GOT3 (cell line): ENCODE measurements at places on chromosomes 7 and 10.

DNA sequence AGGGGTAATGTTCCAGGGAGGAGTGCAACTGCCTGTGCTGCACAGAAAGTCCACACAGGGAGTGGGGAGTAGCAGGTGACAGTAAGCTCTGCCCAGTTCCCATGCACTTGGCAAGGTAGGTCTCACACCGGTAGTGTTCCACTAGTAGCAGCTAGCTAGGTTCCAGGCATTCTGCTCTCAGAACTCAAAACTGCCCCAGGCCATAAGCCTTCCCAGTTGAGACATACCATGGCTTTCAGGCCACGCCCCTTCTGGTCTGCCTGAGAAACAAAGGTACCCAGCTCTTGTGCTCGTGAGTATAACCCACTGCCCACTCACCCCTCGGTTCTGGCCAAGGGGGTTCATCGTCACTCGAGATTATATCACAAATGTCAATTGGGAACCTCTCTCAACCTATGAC lies 12.6 kb downstream of the CASP7 start:
- DNase-seq, result no peak

DNA sequence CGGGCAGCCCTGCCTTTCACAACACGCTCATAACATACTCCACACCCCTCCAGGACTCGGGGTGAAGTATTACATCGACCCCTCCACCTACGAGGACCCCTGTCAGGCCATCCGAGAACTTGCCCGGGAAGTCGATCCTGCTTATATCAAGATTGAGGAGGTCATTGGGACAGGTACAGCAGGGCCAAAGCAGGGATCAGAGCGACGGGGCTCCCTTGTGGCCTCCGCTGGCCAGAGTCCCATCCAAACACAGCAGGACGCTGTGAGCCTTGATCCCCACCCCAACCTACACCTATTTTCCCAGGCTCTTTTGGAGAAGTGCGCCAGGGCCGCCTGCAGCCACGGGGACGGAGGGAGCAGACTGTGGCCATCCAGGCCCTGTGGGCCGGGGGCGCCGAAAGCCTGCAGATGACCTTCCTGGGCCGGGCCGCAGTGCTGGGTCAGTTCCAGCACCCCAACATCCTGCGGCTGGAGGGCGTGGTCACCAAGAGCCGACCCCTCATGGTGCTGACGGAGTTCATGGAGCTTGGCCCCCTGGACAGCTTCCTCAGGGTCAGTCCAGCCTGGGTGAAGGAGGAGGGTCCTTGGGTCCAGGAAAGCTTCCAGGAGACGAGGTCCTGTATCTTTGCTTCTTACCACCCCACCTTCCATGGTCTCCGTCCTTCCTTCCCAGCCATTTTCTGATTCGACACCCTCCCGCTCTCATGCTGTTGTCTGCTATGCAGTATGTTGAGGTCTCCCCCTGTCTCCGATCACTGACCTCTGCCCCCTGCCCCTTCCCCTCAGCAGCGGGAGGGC lies 13.5 kb downstream of the EPHB6 start:
- DNase-seq, result no peak

- DNase-seq, result no peak
Observed at GRCh38 chr10:92231196-92231595, 59.7 kb downstream of the CPEB3 start.

- no peak for DNase-seq
Observed at GRCh38 chr10:93287775-93288174, 194.4 kb downstream of the MYOF start.

GRCh38 chr7:83689855-83690254 lies 40.9 kb upstream of the SEMA3E start:
- no peak for DNase-seq

- no peak for DNase-seq
Observed at GRCh38 chr10:119896937-119897770, 4.6 kb downstream of the SEC23IP start.

DNA sequence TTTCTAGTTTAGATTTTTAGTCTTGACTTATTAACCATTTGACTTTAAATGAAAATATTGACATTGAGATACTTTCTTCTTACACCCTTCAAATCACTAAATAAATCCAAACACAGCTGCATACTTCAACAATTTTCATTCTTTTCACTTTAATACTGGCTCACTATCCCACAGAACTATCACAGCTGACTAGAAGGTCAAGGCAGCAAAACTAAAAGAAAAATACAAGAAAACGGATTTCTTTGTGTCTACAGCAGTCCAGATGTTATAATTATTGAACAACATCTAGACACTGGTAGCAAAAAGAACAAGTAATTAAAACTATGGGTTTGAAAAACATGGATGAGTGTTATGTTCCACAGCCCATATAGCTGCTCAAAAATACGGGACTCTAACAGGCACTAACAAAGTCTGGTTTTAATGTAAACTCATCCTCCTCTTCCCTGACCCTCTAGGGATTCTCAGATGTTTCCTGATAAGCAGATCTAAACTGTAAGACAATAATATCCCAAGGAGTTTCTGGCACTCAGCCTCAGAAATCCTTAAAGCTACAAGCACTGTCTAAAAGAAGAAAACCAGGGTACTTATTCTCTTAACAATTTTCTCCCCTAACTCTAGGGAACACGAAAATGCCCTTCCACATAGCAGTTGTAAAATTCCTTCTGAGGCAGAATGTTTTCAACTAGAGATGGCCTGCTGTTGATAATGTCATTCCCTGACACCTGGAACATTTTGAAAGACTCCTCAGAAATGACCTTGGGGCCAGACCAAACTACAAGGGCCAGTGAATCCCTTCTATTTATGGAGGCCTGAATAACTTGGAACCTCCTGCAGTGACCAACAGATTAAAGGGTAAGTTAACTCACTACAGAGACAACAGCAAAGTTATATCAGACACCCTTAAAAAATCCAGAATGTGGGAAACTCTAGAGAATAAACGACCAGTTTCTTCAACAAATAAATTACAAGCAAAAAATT lies 12.8 kb downstream of the DNMBP start:
- no peak for DNase-seq

DNA sequence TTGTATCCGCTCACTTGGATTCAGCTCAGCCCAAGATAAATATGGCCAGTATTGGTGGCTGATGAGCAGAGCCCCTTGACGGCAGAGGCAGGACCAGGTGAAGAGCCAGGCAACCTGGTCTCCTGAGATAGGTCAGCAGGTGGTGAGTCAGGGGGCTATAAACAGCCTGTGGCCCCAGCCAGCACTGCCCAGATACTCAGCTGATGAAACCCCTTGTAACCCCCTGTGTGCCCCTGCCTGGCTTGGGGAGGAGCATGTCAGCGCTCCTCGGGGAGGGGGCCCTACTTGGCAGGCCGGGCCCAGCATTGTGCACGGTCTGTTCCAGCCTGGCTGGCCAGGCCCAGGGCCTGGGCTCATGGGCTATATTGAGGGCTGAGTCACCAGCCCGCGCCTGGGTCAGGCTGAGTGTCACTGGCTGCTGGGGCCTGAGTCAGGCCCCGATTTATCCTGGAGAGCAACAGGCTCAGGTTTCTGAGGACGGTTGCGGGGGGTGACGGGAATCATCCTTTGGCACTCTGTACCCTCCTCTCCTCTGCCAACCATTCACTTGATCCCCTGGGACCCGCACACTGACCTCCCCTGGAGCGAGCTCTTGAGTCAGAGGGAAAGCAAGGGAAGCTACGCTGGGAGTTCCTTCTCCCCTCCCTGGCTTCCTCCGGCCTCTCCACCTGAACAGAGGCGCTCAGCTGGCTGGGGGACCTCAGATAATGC lies 2.8 kb upstream of the FLNC start:
- peak; percentile 68 for DNase-seq

- no peak for DNase-seq
Observed at GRCh38 chr10:24119896-24120295, 89.0 kb upstream of the KIAA1217 start.

DNA sequence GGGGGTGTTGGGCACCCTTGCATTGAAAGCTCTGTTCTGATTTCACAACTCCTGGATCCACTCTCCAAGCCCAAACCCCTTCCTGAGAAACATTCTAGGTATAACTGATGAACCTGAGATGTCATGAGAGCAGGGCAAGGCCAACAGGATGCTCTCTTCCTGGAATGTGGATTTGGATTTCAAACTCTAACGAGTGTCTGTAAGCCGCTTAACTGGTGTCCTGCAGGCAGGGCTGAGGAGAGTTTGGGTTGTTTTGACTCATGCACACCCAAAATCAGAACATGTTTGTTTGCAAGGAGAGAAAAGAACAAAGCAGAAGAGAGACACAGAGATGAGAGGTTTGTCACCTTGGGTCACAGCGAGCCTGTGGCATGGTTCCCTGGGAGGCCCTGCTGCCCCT lies 24.6 kb upstream of the AKR1E2 start:
- DNase-seq, result no peak

DNA sequence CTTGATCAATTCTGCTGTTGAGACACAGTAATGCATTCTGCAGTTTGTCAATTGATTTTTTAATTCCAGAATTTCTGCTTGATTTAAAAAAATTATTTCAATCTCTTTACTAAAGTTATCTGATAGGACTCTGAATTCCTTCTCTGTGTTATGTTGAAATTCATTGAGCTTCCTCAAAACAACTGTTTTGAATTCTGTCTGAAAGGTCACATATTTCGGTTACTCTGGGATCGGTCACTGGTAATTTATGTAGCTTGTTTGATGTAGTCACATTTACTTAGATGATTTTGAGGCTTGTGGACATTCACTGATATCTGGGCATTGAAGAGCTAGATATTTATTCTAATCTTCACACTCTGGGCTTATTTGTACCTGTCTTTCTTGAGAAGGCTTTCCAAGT lies 67.2 kb upstream of the NME8 start:
- DNase-seq, result no peak

- no peak for DNase-seq
Observed at GRCh38 chr7:39589323-39590111, 23.3 kb downstream of the YAE1 start.

DNA sequence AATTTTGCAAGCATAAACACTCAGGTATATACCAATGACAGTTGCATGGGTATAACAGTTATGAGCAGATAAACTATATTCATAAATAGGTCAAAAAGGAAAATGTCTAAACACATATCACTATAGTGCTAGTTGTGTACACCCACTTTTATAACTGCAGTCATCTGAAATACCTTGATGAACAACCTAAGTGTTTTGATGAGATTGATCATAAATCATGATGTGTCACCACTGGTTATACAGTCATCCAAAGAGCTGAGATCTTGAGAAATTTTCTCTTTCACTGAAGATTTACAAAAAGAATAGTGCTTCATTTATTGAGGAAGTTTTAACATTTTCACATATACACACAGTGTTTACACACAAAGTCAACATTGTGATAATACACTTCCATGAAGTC lies 78.6 kb upstream of the SLC25A13 start:
- DNase-seq, result no peak

DNA sequence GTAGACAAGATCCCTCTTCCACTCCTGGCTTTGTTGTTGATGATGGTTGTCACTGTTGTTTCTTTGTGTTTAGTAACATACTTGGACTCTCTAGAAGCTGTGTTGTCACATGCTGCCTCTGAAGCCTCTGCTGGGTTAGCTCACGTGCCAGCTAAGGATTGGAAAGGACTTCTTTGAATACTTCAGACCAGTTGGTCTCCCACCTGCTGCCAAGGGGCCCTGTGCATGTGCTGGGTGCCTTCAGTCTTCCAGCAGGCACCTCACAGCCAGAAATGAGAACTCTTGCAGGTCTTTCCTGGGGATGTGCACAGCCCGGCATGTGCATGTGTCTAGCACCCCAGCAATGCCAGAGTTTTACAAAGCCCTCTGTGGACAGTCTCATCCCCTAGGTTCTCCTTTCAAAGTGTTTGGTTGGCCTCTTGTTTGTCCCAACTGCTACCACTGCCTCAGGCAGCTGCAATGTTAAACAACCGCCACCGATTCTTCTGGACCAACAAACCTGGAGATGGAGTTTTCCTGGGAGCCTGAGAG lies 21.7 kb upstream of the NCAPG2 start:
- no peak for DNase-seq

- DNase-seq, result no peak
Observed at GRCh38 chr7:36880108-36880507, 155.8 kb upstream of the AOAH start.

DNA sequence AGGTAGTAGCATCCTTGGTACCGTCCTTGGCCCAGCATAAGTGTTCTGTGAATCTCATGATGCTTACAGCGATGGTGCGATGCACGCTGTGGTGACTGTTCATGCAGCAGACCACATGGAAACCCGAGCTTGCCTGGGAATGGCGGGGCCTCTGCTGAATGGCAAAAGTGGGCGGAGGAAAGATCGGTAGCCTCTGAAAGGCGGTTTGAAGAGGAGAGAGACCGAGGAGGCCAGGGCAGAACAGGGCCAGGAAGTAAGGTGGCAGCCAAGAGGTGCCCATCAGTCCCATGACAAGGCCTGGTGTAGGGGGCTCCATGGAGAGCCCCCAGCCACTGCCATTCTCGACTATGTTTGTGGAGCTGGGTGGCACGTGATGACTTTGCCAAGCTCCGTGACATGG lies 33.2 kb upstream of the CNPY1 start:
- no peak for DNase-seq

GRCh38 chr7:997404-998395 lies 14.7 kb downstream of the CYP2W1 start:
- no peak for DNase-seq

- DNase-seq, result no peak
Observed at GRCh38 chr7:47326808-47327207, 255.1 kb downstream of the TNS3 start.

- no peak for DNase-seq
Observed at GRCh38 chr7:85154282-85154937, 32.4 kb downstream of the SEMA3D start.

DNA sequence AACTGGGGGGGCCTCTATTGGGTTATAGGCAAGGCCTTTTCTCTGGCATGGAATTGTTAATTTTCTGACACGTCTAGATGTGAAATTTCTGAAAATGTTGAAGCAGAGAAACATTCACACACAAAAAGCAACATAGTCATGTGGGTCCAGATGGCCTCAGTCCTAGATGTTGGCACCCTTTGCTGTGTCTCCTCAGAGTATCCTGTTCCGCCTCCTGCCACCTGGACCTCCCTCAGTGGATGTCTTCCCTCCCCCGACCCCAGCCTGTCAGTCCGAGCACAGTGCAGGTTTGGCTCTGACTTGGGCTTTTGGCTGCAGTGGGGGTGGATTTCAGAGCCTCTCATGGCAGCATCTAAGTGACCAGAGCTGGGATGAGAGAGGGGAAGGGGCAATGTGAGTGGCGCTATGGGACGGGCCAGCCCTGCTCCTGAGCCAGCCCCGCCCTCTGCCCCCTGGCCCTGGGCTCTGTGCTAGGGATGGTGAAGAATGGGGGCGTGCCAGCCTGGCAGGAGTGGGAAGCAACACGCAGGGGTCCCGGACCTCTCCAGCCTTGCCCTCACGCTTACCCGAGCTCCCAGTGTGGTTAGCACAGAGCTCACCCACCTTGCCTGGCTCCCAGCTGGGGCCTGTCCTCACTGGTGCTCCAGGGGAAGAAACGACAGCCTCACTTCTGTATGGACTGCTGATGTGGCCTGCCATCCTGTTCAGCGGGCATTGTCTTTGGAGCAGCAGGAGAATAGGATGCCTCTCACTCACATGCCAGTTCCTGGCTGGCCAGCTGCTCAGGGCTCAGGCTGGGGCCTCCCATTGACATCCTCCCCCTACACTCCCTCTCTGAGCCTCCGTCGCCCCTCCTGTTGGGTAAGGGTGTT lies 6.2 kb downstream of the ATP6V0E2 start:
- no peak for DNase-seq
